ENCODE measurements at places on chromosomes 4 and X.

GRCh38 chrX:19897091-19897490 is 9.7 kb upstream of the SH3KBP1 start:
- no peak for DNase-seq

- DNase-seq = no peak
Observed at GRCh38 chr4:31995943-31996901, 1276.1 kb downstream of the PCDH7 start.

GRCh38 chrX:97673135-97673534 is 789.4 kb downstream of the RPA4 start:
- no peak for DNase-seq

- DNase-seq = no peak
Observed at GRCh38 chr4:68592673-68593072, 16.6 kb upstream of the UGT2B17 start.

GRCh38 chrX:138664466-138664865 is 47.1 kb downstream of the FGF13 start:
- no peak for DNase-seq

- no peak for DNase-seq
Observed at GRCh38 chr4:151887031-151887815, 126.4 kb upstream of the GATB start.

DNA sequence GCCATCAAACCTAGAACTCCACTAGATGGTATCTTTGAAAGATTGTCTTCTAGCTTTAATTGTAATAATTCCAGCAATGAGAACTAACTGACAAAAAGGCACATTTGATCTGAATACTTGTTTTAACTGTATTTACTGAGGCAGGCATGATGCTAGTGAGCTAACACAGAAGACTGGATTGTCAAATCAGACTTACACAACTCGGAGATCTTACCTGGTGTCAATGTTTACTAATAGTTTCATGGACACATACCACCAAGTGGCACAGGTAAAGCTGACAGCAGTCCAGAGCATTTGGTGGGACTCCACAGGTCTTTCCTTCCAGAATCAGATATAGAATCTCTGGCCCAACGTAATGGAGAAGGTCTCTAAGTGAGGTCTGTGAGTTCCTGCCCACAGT is 229.9 kb upstream of the BOD1L1 start:
- no peak for DNase-seq

- no peak for DNase-seq
Observed at GRCh38 chrX:65644621-65645289, 22.7 kb upstream of the MSN start.

DNA sequence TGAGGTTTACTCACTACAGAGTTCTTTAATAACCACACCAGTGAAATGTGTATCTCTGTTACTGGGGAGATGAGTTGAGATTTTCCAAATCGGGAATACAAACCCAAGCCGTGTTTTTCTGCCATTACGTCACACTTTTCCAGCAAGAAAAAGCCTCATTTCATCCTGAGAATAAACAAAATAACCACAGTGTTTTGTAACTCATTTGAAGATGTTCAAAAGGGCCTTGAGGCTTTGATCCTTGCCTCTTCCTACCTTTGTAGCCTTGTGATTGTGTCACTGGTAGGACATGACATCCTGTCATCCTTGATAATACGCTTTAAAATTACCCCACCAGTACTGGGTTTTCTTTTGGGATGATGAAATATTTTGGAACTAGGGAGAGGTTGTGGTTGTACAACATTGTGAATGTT is 2.9 kb downstream of the USP11 start:
- no peak for DNase-seq

DNA sequence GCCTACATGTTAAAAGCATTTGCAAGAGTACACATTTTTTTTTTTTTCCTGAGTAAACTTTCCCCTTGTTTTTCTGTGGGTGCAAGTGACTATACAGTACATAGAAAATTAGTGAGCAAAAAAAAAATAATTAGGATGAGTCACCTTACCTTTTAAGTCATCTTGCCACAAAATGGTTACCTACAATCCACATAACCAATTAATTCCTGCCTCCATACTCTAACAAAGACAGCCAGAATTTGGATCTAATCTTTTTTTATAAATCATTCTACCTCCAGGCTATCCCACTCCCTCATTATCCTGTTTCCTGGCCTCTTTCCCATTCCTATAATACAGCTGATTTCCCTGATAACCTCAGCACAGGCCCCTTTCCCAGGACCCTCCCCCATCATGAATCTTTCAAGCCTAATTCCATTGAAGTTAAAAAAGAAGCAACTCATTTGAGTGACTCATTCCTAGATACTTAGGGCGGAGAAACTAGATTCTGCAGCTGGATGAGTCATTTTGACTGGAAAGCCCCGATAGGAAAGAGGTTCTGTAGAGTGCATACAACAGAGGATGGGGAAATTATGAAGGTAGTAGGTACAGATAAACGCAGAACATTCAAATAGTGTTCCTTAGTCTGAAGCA is 128.2 kb downstream of the C4orf51 start:
- no peak for DNase-seq
